ENCODE measurements at places on chromosomes 7 and 10.

DNA sequence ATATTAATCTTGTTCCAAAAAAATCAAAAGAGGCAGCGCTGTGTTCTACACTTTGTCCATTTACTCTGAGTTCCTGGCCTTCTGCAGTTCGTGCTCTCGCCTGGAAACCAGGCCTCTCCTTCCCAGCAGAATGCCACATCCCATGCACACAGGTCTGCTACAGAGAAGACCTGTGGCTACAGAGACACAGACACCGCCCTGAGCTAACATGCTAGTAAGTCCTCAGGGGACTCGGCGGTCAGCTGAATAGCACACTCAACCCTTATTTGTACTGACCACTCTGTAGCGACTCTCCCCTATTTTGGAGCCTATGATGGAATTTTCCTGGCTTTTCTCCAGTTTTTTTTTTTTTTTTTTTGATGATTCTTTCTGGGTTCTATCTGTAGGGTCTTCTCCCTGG is 12.8 kb downstream of the CREB3L2 start:
- DNase-seq, result no peak

- no peak for DNase-seq
These were observed 96.9 kb upstream of the FGFR2 start for GRCh38 chr10:121694966-121695643.

DNA sequence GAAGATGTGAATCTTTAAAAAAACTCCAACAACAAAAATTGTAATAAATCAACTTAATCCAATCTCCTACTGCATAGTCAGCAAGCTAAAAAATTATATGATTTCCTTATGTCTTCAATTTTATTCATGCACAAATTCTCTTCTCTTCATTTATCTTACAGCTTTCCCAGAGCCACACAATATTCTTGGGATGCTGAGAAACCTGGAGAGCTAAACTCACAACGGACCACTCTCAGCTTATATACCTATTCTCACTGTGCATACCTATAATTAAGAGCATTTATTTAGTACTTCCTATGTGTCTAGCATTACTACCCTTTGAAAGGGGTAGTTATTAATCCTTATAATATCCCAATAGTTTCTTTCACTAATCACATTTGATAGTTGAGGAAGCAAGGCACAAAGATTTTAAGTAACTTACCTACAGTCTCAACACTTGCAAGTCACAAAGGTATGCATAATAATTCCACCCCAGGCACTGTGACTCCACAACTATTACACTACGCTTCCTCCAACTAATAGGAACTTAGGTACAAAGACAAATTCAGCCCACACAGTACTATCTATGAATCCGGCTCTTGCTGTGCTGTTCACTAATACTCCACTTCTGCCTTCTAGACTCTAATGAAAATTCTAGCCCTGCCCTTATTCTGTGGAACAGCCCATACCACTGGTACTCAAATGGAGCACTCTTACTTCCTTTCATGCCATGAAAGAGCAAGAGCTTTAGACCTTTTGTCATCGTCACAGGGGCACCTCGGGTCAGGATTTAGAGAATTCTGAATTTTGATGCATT is 5.1 kb downstream of the CCDC71L start:
- no peak for DNase-seq

DNA sequence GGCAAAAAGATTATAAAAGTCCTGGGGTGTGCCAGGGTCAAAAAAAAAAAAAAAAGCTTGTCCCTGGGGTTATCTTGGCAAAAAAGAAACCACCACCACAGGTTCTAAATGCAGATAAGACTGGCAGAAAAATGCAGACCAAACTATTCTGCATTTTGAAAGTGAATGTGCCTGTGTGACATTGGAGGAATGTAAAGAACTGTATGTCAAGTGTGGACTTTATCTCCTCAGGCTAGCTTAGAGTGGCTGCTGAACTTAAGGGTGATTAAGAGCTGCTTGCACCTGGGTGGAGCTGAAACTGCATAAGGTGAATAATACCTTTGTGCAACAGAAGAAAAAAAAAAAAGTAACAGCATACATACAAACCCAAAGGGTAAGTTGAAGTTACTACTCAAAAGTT is 1.3 kb upstream of the NAPEPLD start:
- no peak for DNase-seq

Measured in stimulated activated CD4-positive, alpha-beta T cell treated with anti-CD3 and anti-CD28 coated beads, Interleukin-2, amount 100 ng/mL, for 24 hours (primary cell).